M059J (cell line): ENCODE measurements at places on chromosomes 3 and 15.

DNA sequence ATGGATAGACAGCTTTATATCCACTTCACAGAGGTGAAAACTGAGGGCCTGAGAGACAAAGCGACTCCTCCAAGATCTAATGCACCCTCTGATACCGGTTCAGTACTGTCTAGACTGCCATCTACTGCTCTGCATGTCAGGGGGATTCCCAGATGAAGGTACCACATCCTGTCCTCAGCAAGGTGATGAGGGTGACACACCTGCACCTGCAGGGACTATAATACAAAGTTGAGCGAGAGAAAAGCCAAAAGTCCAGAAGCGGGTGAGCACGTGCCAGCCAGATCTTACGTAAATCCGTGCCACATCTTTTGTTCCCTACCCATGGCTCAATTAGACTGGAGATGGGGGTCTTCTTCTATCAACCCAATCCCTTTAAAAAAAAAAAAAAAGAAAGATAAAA is 32.4 kb upstream of the HES1 start:
- DNase-seq: no peak

- DNase-seq: no peak
Measured at GRCh38 chr3:108838436-108838835, 15.8 kb downstream of the TRAT1 start.

DNA sequence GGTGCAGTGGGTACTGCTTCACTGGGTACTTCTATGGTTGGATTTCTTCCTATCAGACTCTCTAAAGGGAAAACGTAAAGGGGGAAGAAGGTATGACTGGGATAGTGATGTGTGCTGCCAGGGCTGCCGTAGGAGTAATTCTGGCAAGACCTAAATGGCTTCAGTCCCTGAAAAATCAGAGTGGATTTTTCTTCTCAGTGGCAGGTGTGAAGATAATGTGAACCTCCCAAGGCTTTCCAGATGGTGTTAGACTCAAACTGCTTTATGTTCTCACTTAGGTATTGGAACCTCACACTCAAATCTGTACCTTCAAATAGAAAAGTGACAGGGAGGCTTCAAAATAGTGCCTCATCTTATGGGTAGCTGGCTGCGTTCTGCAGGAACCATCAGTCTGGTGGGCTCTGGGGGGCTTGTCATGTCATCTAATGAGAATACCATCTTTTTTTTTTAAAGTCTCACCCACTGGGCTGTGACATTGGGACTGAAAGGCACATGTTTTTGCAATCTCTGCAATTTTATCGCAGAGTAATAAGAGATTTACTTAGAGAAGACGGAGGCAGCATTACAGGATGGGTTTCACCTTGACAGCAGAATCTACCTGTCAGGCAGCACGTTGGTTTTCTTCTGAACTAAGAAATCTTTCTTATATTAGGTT is 28.5 kb downstream of the MINDY4B start:
- DNase-seq: no peak

DNA sequence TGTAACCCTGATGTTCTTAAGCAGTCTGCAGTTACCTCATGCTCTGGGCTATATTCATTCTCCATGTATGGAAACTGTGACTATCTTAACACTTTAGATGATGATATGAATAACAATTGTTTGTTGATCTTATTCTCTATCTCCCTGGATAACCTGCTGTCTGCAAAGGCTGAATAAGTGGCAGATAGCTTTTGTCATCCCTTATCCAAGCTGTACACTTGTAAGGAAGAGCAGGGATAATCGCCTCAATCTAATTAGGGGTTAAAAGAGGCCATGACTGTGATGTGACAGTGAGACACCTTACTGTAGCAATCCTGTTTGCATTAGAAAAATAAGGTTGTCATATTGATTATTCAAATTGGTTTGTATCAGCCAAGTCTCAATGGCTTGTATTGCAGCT is 123.9 kb downstream of the RSRC1 start:
- no peak for DNase-seq

- DNase-seq: peak; percentile 64
Measured at GRCh38 chr3:141877911-141878310, 1.5 kb downstream of the ATP1B3 start.

DNA sequence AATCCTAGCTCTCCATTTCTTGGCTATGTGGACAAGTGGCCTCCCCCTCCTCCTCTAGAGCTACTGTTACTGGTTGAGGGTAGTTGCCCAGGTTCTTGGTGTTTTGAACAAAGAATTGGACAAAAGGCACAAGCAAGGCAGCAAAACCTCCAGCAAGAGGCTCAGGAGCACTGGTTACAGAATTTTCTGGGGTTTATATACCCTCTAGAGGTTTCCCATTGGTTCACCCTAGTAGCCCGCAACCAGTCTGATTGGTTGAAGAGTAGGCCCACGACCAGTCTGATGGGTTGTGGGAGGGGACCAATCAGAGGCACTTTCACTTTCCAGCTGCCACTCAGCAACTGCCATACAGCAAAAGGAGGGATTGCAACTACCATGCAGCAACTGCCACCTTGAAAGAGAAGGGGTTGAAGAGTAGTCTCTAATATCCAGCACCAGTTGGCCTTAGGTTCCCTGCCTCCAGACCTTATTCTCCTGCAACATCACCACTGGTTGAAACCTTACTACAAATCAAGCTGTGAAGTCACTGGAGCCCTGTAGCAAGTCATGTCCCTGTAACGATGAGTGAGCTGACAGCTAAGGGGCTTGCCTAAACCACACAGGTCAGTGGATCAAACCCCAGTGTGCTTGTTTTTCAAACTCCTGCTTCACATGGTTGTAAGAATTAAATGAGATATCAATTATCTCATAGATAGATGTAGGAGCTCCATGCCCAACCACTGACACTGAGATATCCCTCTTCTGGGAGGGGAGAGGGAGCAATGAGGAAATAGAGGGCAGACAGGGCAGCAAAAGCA is 2.9 kb upstream of the C15orf39 start:
- DNase-seq: peak; percentile 71

GRCh38 chr3:141039589-141039988 is 11.6 kb upstream of the SPSB4 start:
- DNase-seq: no peak

DNA sequence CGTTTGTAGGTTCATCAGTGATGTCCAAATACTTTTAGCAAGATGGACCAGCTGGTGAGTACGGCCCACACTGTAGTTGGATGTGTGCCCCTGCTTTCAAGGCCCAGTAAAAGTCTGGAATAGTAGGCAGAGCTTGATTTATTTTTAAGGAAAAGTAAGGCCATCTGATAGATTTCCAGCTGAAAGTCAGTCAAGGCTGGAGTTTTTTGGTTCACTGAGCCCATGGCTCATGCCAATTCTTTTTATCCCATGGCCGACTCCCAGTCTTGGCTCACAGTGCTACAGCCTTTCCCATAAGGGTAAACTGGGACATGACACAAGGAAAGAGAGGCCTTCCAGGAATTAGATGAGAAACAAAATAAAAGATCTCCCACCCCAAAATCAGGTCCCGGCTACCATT is 13.5 kb downstream of the CCDC80 start:
- no peak for DNase-seq

- DNase-seq: no peak
Measured at GRCh38 chr15:94416820-94417219, 185.5 kb downstream of the MCTP2 start.

DNA sequence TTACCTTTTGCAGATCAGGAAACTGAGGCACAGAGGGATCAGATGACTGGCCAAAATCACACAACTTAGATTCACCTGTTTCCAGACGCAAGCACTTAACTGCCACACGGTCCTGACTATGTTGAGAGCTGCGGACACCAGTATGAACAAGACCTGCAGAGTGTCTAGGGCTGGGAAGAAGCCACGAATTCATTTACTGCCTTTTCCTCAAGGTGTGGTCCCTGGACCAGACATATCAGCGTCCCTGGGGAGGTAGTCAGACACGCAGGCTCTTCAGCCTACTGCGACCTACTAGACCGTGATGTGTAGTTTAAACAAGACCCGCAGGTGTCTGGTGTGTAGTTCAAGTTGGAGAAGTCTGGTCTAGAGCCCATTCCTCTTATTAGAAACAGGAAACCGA is 541 bp upstream of the SLC6A11 start:
- DNase-seq: no peak
